ENCODE measurements at places on chromosomes 1 and 21. TPM values are rescaled to one million over a fixed set of nuclear protein-coding genes. Genes with fewer than 3 reads are reported as not detected.

Gene BEND5
- 0.47 TPM for total RNA-seq

DNA sequence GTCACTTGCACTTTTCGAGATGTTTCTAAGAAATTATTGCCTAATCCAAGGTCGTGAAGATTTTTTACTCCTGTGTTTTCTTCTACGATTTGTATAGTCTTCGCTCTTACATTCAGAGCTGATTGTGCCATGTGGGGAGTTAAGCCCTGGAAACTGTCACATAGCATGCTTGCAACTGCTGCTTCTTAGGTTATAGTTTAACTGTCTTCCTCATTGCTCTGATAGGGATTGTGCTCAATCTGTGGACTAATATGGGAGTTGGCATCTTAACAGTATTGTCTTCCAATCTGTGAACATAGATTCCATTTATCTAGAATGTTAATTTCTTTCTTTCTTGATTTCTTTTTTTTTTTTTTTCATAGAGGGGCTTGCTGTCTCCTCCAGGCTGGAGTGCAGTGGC lies 34.8 kb upstream of the CAMTA1 start:
- DNase-seq, result no peak

DNA sequence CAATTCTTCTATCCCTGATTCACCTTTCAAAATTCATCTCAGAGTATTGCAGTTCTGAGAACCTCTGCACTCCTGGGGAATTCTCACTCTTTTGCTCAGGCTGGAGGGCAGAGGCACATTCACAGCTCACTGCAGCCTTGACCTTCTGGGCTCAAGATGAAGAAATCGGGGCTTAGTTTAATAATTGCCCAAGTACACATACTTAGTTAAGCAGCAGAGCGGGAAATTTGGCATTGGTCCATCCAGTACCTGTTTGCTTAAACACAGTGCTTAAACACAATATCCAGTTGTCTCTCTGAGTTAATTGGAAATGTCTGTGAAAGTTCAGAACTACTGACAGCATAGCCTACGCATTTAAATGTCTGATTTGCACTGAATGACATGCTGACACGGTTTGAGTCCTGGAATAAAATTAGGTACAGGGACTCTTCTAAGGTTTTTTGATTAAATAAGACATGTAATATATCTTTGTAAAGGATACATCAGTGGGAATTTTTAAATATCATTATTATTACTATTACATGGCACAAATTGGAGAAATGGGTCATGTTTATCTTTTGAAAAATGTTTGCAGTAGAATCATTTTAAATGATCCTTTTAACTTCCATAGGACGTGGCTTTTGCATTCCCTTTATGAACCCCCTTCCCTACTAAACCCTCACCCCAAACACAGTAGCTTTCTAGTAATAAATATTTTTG lies 337.4 kb downstream of the SRGAP2C start:
- DNase-seq, result peak; percentile 86

- DNase-seq, result no peak
These were observed 827 bp upstream of the URB1 start for GRCh38 chr21:32393677-32394001.

Gene CD1B
- not detected for total RNA-seq

DNA sequence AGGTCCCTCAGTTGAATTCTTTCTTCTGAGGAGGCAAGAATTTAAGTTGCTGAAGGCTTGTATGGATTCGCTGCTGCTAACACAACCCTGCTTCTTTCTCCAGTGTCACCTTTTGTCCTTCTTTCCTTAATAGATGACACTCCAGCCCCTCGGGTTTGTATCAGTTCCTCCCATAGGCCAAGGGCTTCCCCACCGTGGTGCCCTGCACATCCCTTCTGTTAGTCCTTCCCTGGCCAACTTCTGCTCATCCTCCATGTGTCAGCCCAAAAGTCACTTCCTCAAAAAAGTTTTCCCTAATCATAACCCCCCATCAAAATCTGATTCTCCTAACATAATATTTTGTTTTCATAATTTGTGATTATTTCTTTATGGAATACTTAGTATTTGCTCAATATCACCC lies 190.4 kb downstream of the RHOU start:
- DNase-seq, result no peak

GRCh38 chr1:221016751-221017150 lies 137.5 kb downstream of the HLX start:
- no peak for DNase-seq

Gene PBX1
- 7.5 TPM for total RNA-seq

DNA sequence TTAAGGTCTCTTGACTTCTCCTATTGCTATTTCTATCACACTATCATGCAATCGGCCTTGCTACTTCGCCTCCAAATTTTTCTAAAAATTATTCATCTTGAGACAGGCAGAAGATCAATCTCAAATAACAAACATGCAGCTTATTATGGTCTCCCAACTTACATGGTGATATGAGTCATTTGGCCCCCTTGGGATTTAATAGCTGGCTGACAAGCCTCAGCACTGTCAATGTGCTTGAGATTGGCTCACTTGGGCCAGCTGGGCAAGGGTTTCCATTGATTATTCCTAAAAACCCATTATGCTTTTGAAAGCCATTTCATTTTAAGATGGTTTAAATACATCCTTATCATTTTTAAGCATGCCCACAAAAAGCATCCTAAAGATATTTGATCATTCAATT lies 224.5 kb upstream of the NFIA start:
- no peak for DNase-seq

DNA sequence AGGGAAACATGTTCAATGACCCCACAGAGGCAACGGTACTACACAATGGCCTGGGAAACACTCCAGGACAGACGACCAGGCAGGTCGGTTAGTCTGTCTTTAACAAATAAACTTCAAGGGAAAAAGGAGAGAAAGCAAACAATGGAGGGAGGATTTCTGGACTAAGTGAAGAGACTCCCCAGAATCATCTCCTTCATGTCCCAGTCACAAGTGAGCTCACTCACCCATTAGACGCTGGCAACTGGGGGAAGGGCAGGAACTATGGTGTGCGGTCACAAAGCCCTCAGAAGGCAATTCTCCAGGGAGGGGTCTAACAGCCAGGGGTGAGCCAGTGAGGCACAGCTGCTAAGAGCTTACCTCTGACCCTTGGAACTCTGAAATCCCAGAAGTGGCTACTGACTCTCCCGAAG lies 55.7 kb upstream of the NADK start:
- no peak for DNase-seq

GRCh38 chr1:15928971-15929965 lies 46.6 kb downstream of the ZBTB17 start:
- DNase-seq, result no peak

All from right lobe of liver (tissue), 6 donors.